ENCODE measurements at places on chromosomes 3 and 15. TPM values are rescaled to one million over a fixed set of nuclear protein-coding genes. Genes with fewer than 3 reads are reported as not detected.

- no peak for DNase-seq
Observed at GRCh38 chr15:50341616-50342136, 13.3 kb downstream of the GABPB1 start.

DNA sequence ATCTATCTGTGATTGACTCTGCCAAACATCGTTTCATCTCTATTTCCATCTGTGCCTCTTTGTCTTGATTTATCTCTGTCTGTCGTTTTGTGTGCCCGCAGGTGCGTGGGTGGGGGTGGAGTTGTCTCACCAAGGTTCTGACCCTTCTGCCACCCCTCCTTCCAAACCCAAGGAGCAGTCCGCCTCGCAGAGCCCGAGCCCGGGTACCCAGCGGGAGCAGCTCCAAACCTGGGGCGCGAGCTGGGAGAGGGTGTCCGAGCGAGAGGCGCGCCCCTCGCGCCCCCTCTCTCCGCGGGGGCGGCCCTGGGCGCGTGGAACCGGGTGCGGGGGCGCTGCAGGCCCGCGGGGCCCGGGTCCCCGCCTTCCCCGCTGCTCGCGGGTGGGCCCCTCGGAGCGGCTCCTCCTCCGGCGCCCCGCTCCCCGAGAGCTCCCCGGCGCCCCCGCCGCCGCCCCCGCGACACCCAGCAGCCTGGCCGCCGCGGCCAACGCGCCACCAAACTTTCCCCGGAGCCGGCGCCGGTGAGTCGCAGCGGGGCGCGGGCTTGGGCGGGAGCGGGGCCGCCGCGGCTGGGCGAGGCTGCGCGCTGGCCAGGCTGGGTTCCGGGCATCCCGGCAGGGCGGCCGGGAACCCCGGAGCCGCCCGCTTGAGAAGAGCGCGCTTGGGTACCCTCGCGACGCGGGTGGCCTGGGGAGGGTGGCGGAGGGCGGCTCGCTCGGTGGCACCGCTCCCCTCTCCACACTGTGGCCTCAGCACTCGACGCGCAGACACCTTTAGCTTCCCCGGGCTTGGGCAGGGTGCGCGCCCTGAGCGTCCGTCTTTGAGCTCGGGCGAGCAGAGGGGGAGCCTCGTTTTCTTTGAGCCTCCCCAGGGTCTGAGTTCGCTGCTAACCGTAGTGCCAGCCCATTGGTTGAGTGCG is at the start of gene HRH1:
HRH1 (plus strand) TSS at position 458 of the 917 bp plus-strand sequence. CDS start 104,545 bp downstream, outside the sequence.
- peak; percentile 37 for DNase-seq

GRCh38 chr3:107524326-107524840 is 1.6 kb downstream of the BBX start:
- DNase-seq = peak; percentile 27

DNA sequence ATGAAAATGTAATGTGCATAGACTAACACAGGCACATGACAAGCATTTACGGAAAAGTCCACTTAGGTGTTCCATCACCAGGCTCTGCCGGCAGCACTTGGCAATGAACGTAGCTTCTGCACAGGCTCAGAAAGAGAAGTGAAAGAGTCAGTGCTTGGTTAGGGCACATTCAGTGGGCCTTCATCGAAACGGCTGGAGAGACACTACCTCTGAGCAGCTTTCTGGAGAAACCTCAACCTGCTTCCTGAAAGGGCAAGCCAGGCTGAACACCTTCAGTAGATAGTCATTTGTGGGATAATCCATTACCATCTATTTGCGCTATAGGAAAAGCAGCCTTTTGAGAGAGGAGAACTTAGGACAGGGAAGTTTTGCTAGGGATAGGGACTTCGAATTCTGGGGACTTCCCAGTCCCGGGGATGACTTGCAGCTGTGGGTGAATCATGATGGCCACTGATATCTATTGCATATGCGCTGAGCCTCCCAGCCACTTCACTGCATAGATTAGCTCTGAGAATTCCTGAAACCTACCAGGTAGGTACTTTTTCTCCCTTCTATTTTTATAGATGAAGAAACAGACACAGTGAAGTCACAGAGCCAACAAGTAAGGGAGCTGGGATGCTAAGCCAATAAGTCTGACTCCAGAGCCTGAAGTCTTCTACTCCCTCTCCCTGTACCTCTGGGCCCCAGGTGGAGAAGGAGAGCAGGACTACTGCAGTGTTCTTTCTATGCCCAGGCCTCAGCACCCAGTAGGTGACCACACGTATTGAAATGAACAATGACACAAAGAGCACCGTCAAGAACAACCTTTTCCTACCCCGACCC is 4.2 kb upstream of the SH2D7 start:
- no peak for DNase-seq

- no peak for DNase-seq
Observed at GRCh38 chr3:123480428-123480827, 31.5 kb upstream of the ADCY5 start.

The APPL1 gene
- total RNA-seq = 30.7 TPM

DNA sequence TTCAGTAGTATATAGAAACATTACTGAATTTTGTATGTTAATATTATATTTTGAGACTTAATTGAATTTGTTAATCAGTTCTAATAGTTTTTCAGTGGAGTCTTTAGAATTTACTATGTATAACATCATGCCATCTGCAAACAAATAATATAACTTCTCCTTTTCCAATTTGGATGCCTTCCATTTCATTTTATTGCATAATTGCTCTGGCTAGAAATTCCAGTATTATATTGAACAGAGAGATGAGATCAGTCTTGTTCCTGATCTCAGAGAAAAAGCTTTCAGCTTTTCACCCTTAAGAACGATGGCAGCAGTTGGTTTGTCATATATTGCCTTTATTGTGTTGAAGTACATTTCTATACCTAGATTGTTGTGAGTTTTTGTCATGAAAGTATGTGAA is 40.4 kb downstream of the OR4F15 start:
- no peak for DNase-seq

The GOLGA8B gene
- total RNA-seq = 19.9 TPM

- DNase-seq = no peak
Observed at GRCh38 chr3:74636981-74637380, 22.5 kb upstream of the CNTN3 start.

The TRNT1 gene
- total RNA-seq = 29.6 TPM

DNA sequence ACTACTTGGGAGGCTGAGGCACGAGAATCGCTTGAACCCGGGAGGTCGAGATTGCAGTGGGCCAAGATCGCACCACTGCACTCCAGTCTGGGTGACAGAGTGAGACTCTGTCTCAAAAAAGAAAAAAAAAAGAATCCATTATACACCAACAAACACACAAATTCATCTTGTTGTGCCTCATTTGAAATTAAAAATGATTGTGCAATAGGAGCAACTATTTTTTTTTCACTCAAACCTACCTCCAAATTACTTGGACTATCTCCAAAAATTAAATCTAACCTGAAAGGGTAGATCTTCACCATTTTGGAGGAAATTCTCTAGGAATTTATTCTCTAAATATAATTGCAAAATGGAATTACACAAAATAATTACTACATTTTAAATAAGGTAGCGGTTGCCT is 4.6 kb downstream of the ZBBX start:
- DNase-seq = no peak

DNA sequence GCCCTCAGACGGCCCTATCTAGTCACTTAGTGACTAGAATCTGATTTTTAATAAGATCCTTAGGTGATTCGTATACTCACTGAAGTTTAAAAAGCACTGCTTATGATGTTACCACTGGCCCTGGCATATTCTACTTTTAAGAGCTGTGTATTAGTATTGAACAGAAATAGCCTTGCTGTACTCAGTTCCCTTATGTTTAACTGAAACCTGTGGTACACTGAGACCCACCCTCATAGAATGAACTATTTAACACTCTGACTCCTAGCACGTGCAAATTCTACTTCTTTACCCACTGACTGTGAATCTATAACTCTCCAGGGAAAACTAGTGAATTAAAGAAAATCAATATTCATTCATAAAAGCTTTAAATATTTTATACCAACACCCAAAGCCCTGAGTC is 108.9 kb downstream of the CCNL1 start:
- no peak for DNase-seq

GRCh38 chr3:155763870-155764463 is 19.1 kb upstream of the PLCH1 start:
- no peak for DNase-seq

GRCh38 chr3:144499001-144499930 is 527.6 kb downstream of the DIPK2A start:
- DNase-seq = no peak

The BCHE gene
- 1.7 TPM for total RNA-seq

- DNase-seq = peak; percentile 46
Observed at GRCh38 chr3:42906070-42906847, at the start of gene ZNF662. TSS of gene ZNF662 (plus strand) at chr3:42906142. CDS start at chr3:42908115, 1,973 bp downstream.
